ENCODE measurements at places on chromosomes 5 and 9. TPM values are rescaled to one million over a fixed set of nuclear protein-coding genes. Genes with fewer than 3 reads are reported as not detected.
A peak's percentile ranks its signal among the peaks of the same experiment; 100 is the strongest.

GRCh38 chr5:61098251-61098995 is 63.8 kb downstream of the SMIM15 start:
- no peak for DNase-seq

DNA sequence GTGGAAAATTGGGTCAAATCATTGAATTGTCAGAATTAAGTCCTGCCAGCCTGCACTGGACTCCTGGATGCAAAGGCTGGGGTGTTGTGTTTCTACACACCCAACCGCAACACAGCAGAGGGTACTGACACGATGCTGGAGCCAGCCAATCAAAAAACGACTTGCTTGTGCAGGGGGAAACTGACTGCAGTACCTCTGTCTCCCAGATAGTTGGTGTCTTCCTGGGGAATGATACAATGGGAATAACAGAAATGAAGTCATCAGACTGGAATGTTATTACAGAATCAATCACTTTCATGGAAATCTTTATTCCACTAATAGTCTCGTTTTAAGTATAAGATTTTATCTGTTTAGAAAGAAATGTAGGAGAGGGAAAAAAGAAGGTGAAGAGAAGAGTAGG is 330.3 kb downstream of the MLLT3 start:
- DNase-seq: peak; percentile 81

The ZNF366 gene
- total RNA-seq: not detected

DNA sequence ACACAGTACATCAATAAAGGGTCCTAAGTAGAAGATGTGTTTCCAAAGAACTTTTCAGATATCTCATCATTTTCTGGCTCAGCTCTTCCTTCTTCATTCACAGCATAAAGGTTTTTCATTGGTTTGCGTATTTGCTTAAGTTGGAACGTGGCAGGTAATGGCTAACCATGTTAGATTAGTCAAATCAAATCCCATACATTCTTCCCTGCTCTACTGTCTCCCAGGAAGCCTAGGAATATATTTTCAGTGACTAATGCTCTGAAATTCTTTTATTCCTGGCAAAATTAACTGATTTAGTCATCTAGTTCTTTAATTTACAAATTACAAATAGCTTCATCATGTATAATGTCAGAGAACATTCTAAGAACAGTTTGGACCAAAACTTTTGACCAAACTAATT is 99.6 kb upstream of the TMEM161B start:
- no peak for DNase-seq

The PCDHGB1 gene
- total RNA-seq: 1.3 TPM

- peak; percentile 91 for DNase-seq
These were observed 158.5 kb downstream of the SLIT3 start for GRCh38 chr5:169142264-169142970.

DNA sequence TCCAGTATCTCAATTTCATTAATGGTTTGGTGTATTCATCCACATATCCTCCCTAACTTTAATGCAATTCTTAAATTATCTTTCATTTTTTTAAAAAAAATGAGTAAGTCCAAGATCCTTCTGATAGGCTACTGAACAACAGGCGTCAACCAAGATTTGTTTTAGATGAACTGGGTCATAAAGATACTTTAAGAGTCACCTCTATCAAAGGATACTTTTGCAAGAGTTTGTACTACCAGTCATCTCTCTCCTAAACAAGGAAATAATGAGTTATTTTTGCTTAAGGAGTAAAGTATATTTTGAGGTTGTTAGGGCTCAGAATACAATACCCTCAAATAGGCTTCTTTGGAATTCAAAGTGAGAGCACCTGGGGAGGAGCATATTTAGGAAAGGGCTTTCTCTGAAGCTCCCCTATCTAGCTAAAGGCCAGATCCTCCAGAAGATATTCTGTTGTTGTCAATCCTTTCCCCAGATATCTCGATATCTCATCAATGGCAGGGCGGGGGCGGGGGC is 25.8 kb downstream of the HAVCR1 start:
- no peak for DNase-seq

The PRRT1B gene
- total RNA-seq: not detected

The TPPP gene
- total RNA-seq: not detected

GRCh38 chr9:109477258-109478050 is 20.7 kb downstream of the PTPN3 start:
- no peak for DNase-seq

DNA sequence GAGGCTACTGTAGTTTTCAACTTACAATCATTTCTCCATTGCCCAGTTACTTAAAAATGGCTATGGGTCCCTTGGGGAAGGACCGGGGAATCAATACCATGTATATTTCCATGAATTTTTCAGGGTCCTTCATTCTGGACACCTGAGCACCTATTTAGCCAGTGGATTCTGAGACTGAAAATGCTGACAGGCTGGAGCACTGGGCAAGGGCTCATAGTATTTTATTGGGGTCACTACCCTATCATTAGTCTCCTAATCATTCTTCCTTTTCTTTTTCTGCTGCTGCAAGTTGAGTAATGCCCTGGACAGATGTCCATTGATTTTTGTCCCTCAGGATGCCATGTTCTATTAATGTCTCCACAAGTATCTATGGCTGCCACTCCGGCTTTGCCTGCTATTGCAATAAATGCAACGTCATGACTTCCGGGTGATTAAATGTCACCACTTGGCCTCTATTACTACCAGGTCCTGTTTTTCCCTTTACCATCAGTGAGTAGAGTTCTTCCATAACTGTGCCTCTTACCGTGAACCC is 279.3 kb upstream of the FBXL7 start:
- no peak for DNase-seq

The PCDH12 gene
- not detected for total RNA-seq

DNA sequence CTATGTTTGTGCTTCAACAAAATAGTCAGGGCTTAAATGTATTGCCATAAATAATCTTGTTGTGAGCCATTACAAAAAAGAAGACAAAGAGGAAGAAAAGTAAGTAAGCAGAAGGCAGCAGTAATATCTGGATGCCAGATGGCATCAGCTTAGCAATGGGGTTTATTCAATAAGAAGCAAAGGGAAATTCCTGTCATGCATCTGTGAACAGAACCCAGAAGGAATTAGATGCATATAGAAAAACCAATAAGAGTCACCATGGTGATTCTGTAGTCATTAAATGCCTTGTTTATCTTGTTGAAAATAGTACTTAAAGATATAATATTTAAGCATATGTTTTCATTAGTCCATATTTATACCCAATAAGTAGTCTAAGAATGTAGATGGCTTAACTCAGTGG is 216.0 kb downstream of the ADAMTSL1 start:
- no peak for DNase-seq

DNA sequence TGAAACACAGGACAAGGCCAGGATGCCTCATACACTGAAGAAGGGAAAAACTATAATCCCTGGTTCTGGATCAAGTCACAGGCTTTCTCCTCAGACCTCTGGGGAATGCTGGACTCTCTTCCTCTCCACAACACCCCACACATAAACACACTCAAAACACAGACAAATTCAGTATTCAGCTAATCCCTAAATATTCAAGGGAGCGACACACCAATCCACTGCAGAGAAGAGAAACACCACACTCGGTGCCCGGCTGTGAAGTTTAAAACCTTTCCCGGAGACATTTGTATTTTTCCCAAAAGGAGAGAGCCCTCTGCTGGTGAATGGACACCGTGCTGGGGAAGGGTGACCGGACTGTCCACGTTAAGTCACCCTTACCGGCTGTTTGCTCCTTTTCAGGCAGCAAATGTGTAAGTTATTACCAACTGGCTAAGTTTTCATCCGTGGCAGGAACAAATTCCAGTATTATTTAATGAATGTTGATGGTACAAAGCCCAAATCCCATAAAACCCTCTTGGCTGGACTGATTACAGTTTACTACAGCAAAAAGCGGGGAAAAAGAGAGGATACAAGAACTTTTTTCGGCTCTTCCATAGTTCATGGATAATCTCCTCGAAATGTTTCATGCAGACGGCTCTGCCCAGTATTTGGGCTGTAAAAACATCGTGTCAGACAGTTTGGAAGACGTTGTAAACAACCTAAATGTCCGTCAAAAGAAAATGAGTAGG is 130.9 kb upstream of the SLC30A5 start:
- DNase-seq: peak; percentile 44

- no peak for DNase-seq
These were observed 25.5 kb downstream of the AGTPBP1 start for GRCh38 chr9:85716031-85716877.

- no peak for DNase-seq
These were observed 29.8 kb upstream of the SEC16A start for GRCh38 chr9:136512651-136513071.

GRCh38 chr5:108786806-108787483 is 39.2 kb downstream of the FER start:
- DNase-seq: no peak

DNA sequence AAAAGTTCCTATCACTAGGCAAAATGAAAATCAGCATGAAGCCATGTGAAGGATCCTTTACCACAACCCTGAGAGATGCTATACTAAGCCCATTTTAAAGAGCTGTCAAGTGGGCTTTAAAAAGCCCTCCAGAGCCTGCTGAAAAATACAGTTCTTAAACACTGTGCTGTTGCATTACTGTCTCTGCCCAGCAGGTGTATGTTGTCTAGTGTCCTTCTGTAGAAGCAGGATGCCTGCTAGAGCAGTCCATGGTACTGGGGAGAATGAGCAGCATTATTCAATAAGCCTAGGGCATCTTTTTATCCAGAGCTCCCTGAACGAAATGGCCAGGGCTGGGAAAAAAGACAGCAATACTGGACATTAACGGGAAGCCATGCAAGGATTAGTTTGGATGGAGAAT is 126.2 kb upstream of the PLCXD3 start:
- no peak for DNase-seq

The UAP1L1 gene
- 8.2 TPM for total RNA-seq

The POU5F2 gene
- total RNA-seq: not detected

DNA sequence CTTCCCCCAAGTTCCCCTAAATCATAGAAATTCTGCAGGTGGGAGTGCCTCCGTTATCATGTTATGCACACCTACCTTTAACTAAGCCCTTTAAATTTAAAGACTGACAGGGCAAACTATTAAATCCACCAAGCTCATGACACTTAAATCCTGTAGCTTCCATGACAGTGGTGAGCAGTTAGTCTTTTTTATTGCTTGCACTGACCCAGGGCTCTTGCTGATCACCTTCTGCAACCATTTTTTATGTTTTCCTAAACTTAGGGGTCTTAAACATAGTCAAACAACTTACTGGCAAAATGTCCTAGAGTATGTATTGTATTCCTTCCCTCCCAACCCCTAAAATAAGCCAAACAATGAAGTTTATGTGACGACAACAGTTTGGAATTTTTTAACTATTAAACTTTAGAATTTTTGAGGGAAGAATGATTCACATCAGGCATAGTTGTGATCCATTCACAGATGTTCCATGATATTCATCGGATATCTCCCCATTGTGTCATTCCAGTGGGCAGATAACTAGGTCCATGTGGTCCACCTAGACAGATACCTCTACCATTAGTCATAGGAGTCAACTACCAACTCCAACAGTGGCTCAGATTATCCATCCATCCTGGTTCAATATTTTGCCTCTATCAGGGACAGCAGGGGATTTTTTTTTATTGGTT is 283.1 kb downstream of the ADAMTS6 start:
- peak; percentile 64 for DNase-seq

DNA sequence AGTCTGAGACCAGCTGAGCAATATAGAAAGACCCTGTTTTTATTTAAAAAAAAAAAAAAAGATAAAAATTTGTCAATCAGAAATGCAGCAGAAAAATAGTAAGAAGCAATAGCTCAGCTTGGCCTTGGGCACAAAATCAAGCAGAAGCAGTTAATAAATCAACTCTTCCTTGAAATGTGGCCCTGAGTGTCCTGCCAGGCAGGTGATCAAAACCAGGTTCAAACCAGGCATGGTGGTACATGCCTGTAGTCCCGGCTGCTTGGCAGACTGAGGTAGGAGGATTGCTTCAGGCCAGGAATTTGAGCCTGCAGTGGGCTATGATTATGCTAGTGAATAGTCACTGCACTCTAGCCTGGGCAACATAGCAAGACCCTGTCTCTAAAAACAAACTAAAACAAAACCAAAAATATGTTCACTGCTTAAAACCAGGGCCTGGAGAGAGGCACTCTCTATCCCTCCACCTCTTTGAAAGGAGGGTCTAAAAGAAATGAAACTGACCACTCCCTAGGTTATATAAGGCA is 27.9 kb upstream of the KLF9 start:
- no peak for DNase-seq

DNA sequence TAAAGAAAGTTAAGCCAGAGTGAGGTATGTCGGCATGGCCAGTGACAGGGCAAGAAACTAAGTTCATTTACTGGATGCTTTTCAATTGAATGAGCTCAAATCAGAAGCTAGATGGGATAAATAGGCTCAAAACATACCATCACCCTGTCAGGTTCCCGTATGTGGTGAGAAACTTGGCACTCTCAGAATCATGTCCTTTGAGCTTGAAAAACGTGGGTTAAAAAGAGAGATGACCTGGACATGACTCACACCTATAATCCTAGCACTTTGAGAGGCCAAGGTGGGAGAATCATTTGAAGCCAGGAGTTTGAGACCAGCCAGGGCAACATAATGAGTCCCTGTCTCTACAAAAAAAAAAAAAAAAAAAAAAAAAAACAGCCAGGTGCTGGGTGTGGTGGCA is 121.7 kb upstream of the RGMB start:
- DNase-seq: peak; percentile 14

GRCh38 chr9:37236822-37237221 is 116.4 kb downstream of the ZCCHC7 start:
- no peak for DNase-seq

- no peak for DNase-seq
These were observed 51.7 kb downstream of the SHB start for GRCh38 chr9:38017149-38017884.
